CD4-positive, CD25-positive, alpha-beta regulatory T cell (primary cell): ENCODE measurements at places on chromosomes 4 and X.
A peak's percentile ranks its signal among the peaks of the same experiment; 100 is the strongest.

- H3K4me1 ChIP-seq = peaks cover 6% of the 10 kb centered on the region
- peaks cover 14% of the 10 kb centered on the region for H3K27me3 ChIP-seq
- H3K36me3 ChIP-seq = no peaks in the 10 kb centered on the region
- no peak overlapping the region for H3K4me3 ChIP-seq
- no peak for DNase-seq
These were observed 2.1 kb upstream of the PCDH7 start for GRCh38 chr4:30718021-30718542.

DNA sequence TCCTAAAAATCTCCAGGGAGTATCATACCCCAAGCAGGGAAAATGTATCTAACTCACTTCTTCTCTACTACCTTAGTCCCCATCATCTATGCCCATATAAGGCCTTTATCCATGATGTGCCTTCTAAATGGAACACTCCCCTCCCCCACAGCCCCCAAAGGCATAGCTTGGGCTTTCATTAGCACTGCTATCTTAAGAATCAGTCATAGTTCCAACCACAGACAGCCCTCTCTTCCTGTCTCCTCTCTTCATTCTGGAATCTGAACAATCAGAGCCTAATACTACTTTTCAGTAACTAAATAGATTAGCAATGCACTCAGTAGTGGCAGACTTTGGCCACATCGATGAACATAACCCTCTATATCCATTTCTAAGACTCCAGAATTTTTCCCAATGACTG is 313.2 kb upstream of the DKK2 start:
- no peaks in the 10 kb centered on the region for H3K27me3 ChIP-seq
- no peaks in the 10 kb centered on the region for H3K4me1 ChIP-seq
- H3K27ac ChIP-seq = no peak overlapping the region
- no peak overlapping the region for H3K4me3 ChIP-seq
- H3K36me3 ChIP-seq = no peaks in the 10 kb centered on the region

DNA sequence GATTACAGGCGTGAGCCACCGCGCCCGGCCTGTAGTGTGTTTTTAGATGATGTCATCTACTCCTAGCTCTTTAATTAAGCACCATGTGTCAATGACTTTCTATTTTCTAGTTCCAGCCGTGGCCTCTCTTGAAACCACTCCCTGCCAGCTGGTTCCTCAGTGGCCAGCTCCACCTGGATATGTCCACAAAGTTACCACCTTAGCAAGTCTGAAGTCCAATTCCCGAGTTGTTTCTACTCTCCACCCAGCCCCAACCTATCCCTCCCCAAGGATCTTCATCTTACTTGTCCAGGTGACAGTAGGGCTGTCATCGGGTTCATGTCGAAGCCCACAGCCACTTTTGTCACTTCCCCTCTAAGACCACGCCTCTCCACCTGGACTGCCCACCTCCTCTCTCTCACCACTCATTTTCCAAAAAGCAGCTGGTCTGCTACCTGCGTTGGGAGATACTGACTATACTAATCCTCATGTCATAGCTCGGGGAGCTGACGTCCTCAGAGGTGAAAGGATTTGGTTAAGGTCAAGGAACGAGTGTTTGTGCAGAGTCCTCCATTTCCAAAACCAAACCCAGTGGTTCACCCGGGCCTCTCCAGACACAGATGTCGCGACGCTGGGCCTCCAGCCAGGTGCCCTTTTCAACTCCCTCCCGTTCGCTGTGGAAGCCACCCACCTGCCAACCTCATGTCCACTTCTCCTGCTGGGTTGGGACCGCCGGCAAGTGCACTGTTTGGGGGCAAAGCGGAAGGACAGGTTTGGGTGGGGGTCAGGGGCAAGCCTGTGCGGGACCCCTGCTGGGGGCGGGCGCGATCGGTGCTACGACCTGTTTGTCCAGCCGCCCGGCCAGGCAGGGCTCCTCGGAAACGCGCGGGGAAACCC is 704 bp downstream of the FAM3A start:
- peak overlapping the region; percentile 71 for H3K27ac ChIP-seq
- H3K27me3 ChIP-seq = no peaks in the 10 kb centered on the region
- peak; percentile 5 for DNase-seq
- peaks cover 22% of the 10 kb centered on the region for H3K4me1 ChIP-seq

DNA sequence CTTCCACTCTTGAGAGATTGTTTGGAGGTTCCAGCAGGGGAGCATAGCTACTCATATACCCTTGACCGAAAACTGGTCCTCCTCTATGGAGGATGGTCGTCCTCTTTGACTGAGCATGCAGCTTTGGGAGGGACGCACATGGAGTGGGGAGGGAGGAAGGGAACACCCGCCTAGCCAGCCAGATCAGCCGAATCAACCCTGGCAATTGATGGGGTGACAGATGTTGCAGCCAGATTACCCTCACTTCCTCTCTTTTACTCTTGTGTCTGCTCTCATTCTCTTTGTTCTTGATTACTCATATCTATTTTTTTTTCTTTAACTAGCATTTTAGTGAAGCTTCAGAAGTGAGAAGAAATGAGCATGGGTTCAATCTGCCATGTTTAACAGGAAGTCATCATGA is 19.6 kb downstream of the MGST2 start:
- H3K27me3 ChIP-seq = no peaks in the 10 kb centered on the region
- no peaks in the 10 kb centered on the region for H3K4me1 ChIP-seq
- no peak overlapping the region for H3K4me3 ChIP-seq
- no peaks in the 10 kb centered on the region for H3K36me3 ChIP-seq
- H3K27ac ChIP-seq = peak overlapping the region; percentile 41

- no peak overlapping the region for H3K4me3 ChIP-seq
- peaks cover 12% of the 10 kb centered on the region for H3K27me3 ChIP-seq
- H3K27ac ChIP-seq = no peak overlapping the region
- H3K4me1 ChIP-seq = no peaks in the 10 kb centered on the region
These were observed 14.7 kb upstream of the GSX2 start for GRCh38 chr4:54085284-54085683.

DNA sequence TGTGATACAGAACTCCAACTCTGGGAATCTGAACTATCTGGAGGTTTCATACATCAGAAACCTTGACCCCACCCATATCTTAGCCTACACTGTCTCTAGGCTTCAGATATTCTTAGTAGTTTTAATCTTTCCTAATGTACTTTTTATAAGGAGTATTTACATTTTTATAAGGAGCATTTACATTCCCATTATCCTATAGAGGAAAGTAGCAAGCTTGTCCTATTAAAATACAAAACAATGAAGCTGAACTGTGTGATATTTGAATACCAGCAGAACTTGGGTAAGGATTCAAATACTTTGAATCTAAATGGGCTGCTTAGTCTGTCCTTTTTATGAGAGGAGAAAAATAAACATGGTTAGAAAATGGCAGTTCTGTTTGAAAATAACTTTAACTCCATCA is 247.4 kb downstream of the FMR1NB start:
- no peak overlapping the region for H3K27ac ChIP-seq
- DNase-seq = no peak
- H3K27me3 ChIP-seq = no peaks in the 10 kb centered on the region
- H3K4me1 ChIP-seq = no peaks in the 10 kb centered on the region
- no peaks in the 10 kb centered on the region for H3K36me3 ChIP-seq

- H3K4me1 ChIP-seq = no peaks in the 10 kb centered on the region
- no peaks in the 10 kb centered on the region for H3K27me3 ChIP-seq
These were observed 118.2 kb upstream of the KIT start for GRCh38 chr4:54539500-54540029.

- no peaks in the 10 kb centered on the region for H3K36me3 ChIP-seq
- H3K4me1 ChIP-seq = no peaks in the 10 kb centered on the region
- H3K27me3 ChIP-seq = no peaks in the 10 kb centered on the region
- no peak overlapping the region for H3K27ac ChIP-seq
- peak; percentile 4 for DNase-seq
These were observed 55.6 kb downstream of the CYLC1 start for GRCh38 chrX:83916525-83916924.

DNA sequence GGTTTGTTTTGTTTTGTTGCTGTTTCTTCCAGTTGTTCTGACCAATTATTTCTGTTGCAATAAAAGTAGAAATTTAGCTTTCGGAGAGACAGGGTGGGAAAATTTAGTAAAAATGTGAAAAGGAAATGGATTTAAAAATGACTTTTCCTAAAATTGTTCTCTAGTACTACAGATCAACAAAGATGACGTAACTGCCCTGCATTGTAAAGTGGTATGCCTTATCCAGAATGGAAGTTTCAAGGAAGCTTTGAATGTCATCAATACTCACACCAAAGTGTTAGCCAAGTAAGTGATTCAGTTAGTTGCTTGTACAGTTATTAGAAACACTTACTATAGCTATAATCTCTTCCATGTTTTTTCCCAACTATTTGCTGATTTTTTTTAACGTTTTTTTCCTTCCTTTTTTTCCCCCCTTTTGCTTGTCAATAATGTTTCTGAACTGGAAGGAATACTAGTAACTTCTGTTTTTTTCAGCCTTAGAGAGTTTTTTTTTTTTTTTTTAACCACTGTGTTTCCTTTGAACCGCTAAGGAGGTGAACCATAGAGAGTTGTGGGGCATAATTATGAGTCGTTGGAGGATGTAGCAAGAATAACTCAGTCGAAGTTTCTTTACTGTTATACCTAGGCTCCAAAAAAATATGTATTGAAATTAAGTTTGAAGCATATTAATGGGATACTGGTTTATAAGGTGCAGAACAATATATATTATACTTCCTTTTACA is 2.2 kb downstream of the SRP72 start:
- DNase-seq = peak; percentile 47
- H3K4me1 ChIP-seq = peaks cover 35% of the 10 kb centered on the region
- H3K27ac ChIP-seq = no peak overlapping the region
- peaks cover 35% of the 10 kb centered on the region for H3K36me3 ChIP-seq

- no peaks in the 10 kb centered on the region for H3K36me3 ChIP-seq
- H3K27ac ChIP-seq = no peak overlapping the region
- no peaks in the 10 kb centered on the region for H3K27me3 ChIP-seq
- H3K4me3 ChIP-seq = no peak overlapping the region
These were observed 217.0 kb upstream of the CASK start for GRCh38 chrX:42140320-42140719.
